ENCODE measurements at places on chromosomes 13 and 19. TPM values are rescaled to one million over a fixed set of nuclear protein-coding genes. Genes with fewer than 3 reads are reported as not detected.

- DNase-seq = no peak
- peaks cover 8% of the 10 kb centered on the region for H3K4me1 ChIP-seq
- H3K27ac ChIP-seq = no peak overlapping the region
- H3K27me3 ChIP-seq = no peaks in the 10 kb centered on the region
- H3K4me3 ChIP-seq = no peak overlapping the region
Measured at GRCh38 chr19:13873834-13874515, 3.0 kb upstream of the NANOS3 start.

DNA sequence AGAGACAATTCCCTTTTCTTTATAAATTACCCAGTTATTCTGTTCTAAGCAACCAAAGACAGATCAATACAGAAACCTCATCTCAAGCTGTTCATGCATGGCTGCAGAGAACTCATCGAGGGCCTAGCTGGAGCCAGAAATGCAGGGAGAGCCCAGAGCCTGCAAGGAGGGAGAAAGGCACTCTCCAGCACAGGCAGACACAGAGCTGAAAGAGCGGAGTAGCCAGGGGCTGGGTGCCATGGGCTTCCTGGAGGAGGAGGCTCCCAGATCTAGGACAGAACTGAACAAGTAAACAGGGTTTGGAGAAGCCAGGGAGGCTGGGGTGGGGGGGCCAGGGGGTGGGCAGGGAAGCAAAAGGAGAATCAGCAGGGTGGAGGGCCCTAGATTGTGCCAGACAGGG is 144.2 kb upstream of the ZNF507 start:
- no peak overlapping the region for H3K4me3 ChIP-seq
- no peaks in the 10 kb centered on the region for H3K36me3 ChIP-seq
- H3K4me1 ChIP-seq = no peaks in the 10 kb centered on the region

DNA sequence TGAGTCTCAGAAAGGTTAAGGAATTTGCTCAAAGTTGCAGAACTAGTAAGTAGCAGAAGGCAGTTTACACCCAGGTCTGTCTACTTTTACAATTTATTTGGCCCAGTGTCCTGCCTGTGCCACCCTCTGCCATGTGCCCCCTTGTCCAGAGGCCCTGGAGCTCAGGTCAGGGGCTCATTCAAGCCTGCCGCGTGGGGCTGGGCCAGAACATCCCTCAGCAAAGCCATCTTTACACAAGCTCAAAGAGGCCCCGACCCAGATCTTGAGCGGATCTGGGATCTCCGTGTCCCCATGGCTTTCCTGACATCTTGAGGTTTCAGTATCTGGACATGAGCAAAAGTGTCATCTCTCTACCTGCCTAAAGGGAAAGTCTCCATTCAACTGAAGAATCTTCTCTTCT is 76.4 kb upstream of the VSTM2B start:
- DNase-seq = no peak
- no peak overlapping the region for H3K27ac ChIP-seq
- H3K27me3 ChIP-seq = no peaks in the 10 kb centered on the region
- no peak overlapping the region for H3K4me3 ChIP-seq
- no peaks in the 10 kb centered on the region for H3K4me1 ChIP-seq

Gene PTGER1
- 0.54 TPM for total RNA-seq

Gene RNF17
- not detected for total RNA-seq

Gene FGF22
- not detected for total RNA-seq
